ENCODE measurements at places on chromosomes 13 and 19.

DNA sequence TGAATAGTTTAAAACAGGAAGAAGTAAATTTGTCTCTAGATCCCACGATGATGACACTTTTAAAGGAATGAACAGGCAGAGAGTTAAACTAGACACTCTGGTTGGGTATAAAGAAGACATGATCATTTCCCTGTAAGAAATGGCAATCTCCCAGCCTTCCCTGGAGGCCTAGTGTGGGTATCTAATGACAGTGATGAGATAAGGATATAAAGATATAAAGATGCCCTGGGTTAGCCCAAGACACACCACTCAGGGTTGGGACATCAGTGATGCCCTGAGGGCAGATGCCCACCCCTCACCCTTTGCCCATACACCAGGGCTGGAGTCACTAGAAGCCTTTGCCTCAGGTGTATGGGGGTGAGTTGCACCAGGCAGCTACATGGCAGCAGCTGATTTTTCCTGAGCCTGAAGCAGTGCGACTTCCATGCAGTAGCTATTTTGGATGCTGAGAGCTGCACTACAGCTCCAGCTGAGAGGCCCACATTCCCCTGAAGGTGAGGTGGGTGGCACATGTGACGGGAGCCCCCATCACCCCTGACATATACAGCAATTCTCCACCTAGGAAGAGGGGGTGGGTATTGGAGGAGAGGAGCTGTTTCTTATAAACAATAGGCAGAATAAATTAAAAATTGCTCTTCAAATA, 177.5 kb downstream of the NDFIP2 start:
- DNase-seq: no peak

GRCh38 chr13:112532837-112533745, 54.9 kb downstream of the TUBGCP3 start:
- DNase-seq: no peak

GRCh38 chr19:3112375-3113099, 18.4 kb downstream of the GNA11 start:
- DNase-seq: no peak

- DNase-seq: no peak
Observed at GRCh38 chr19:55440411-55441105, 2.5 kb downstream of the SHISA7 start.

DNA sequence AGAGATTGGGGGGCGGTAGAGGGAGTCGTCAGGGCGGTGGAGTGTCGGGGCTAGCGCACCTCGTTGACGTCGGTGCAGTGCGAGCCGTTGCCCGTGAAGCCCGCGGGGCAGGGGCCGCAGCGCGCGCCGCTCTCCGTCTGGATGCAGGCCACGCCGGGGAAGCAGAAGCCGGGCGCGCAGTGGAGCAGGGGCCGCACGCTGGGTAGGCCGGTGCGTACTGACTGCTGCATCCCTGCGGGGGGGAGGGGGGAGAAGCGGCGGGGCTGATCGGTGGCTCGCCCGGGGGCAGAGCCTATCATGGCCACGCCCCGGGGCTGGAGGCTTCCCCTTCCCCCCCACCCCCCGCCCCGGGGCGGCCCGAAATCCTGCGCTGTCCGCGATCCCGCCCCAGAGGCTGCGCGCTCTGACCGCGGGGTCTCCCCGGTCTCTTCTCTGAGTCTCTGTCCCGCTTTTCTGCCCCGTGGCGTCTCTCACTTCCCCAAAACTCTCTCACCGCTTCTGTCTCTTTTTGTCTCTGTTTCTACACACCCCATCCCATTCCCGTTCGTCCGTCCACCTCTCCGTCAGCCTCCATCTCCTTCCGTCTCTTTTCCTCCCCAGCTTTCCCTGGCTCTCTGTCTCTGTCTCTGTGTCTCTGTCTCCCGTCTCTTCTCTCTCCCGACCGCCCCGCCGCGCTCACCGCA, 1.1 kb downstream of the COMP start:
- peak; percentile 42 for DNase-seq

- no peak for DNase-seq
Observed at GRCh38 chr13:111540486-111540885, 220.0 kb downstream of the TEX29 start.

DNA sequence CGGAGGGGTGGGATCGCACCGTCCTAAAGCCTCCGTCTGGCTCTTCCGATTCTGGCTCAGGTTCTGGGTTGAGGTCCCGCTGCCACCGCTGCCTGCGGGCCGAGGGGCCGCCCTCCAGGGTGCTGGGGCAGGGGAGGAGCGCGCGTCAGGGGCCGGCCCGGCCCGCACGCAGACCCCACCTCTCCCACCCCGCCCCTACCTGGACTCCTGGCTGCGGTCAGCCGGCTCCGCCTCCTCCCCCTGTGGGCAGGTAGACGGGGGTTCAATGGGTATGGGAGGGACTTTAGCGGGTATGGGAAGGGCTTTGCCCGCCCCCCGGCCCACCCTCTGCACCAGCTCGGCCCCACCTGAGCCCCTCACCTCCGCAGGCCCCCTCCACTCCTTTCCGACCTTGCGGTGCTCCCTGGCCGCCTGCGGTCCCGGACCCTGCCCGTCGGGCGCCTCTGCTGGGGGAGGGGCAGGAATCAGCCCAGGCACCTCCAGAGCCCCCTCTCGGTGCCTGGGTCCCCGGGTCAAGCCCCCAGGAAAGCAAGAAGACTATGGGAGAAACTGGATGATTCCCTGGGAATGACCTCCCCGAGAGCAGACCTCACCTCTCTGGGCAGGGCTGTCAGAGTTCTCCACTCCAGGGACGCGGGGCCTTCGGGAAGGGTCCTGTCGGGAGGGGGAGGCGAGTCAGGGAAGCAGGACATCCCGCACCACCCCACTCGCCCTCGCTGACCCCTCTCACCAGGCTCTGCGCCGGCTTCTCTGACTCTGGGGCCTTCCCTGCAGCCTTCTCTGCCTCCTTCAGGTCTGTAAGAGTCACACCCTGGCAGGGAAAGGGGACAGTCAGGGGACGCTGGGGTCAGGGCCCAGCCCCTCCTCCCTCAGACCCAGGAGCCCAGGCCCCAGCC, 17.0 kb downstream of the EPS8L1 start:
- no peak for DNase-seq

DNA sequence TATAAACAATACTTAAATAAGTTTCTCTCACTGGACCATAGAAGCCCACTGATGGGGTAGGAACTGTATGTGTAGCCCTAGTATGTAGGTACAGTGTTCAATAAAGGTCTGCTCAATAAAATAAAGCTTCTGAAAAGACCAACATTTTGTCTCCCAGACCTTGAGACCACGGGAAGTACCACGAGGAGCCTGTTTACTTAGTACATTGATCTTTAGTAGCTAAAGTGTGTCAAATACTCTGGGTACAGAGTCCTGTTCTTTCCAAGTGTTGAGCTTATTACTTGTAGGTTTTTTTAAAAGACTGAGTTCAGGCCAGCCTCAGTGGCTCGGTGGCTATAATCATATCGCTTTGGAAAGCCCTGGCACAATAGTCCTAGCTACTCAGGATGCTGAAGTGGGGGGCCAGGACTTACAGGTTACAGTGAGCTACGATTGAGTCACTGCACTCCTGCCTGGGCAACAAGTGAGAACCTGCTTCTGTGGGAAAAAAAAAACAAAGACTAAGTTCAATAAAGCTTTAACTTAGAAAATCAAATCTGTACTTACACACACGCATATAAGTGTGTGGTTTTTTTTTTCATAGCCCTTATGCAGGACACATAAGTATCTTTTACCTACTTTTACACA, 3.4 kb downstream of the MTRF1 start:
- no peak for DNase-seq

- DNase-seq: no peak
Observed at GRCh38 chr19:5355076-5355475, 14.5 kb upstream of the PTPRS start.

- no peak for DNase-seq
Observed at GRCh38 chr19:46453661-46454060, 17.7 kb downstream of the PNMA8A start.

- DNase-seq: no peak
Observed at GRCh38 chr13:108996430-108996829, 367.0 kb downstream of the MYO16 start.

DNA sequence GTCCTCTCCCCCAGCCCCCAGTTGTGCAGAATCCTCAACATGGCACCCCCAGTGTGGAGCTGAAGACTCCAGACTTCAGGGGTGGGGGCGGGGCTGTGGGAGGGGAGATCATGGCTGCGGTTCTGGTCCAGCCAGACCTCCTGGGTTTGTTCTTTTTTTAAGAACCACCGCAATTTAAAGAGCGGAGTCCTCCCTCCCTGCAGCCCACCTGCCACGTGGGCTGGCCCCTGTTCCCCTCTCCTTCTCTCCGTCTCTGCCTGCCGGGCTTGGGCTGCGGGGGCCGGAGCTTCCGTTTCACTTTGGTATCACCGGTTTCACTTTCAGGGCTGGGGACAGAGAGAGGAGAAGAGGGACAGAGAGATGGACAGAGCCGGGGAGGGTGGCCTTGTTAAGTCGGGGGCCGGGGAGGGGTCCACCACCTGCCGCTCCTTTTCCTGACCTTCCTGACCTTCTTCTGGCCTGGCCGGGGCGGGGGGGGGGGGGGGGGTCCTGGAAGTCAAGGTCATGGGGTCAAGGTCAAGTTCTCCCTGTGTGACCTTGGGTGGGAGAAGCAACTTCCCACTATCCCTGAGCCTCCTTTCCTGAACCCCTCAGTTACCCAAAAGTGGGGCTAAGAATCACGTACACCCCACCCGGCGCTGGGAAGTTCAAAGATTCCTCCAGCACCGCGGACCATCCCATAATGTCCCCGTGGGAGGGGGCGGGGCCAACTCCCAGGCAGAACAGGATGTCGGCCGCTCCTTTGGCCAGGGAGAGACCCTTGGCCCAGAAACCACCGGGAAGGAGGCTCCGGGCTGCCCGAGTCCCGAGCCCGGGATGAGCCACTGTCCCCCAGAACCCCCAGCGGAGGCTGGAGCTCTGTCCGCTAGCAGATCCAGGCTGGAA, 11.3 kb upstream of the ZBTB7A start:
- no peak for DNase-seq

- DNase-seq: no peak
Observed at GRCh38 chr13:23687614-23688013, 117.4 kb downstream of the TNFRSF19 start.

DNA sequence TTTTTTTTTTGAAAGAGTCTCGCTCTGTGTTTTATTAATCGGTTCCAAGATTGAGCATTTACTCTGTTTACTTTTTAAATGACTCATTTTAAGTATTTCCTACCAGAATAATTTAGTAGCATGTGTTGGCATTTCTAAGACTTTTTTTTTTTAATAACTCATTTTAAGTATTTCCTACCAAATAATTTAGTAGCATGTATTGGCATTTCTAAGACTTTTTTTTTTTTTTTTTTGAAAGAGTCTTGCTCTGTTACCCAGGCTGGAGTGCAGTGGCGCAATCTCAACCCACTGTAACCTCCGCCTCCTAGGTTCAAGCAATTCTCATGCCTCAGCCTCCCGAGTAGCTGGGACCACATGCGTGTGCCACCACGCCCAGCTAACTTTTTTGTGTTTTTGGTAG, 13.1 kb downstream of the SETDB2 start:
- DNase-seq: no peak

DNA sequence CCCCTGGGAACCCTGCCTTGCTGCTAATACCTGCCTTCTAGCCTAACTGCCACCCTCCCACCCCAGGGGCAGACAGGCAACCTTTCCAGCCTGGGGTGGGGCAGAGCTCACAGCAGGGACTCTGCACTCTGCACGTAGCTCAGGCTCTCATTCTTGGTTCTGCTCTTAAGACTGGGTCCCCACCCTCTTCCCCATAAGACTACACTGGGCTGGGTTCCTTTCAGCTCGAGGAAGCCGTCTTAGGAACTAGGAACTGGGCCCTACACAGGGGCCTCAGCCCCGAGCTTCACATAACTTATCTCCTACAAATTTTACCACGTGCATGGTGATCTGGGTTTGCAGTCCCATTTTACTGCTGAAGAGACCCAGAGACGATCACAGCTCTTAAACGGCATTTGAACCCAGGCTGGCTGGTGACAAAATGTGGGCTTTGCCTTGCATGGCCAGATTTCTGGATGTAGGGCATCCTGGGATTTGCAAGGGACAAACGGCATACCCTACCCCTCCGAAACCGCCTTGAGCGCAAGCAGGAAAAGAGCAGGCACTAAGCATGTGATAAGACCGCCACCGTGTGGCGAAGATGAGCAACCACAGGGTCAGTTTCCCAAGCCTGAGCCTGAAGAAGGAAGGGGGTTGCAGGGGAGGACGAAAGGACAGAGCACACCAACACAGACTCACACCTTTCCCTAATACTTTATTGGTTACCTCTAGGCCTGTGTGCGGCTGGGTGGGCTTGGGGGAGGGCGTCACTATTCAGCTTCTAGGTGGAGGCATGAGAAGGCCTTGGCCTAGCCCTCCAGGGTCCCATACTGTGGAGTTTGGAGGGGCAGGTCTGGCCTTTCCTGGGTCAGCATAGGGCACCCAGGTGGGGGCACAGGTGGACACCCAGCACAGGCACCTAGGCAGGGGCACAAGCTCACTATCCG, 5.1 kb downstream of the JUNB start:
- DNase-seq: peak; percentile 75

DNA sequence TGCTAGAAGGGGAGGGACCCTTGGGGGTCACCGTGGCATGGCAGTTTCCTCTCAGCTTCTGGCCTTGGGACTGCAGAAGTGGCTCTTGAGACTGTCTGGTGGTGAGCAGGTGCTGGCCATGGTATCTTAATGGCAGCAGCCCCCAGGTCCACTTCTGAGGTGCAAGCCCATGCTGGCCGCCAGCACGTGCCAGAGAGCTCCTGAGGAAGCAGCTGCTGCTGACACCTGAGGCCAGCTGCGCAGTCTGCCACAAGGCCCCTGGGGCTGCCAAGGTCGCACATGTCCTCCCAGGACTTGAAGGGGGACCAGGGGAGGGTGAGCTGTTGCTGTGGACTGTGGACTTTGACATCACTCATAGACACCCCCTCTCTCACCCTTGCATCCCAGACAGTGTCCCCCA, 48.0 kb downstream of the NFIX start:
- no peak for DNase-seq

- DNase-seq: no peak
Observed at GRCh38 chr13:89066868-89067466, 1395.8 kb downstream of the SLITRK5 start.

GRCh38 chr13:100341327-100341726, 247.3 kb downstream of the GGACT start:
- DNase-seq: no peak

- no peak for DNase-seq
Observed at GRCh38 chr19:413756-414420, 4.9 kb upstream of the C2CD4C start.
